ENCODE measurements at places on chromosomes 4 and X. TPM values are rescaled to one million over a fixed set of nuclear protein-coding genes. Genes with fewer than 3 reads are reported as not detected.
A peak's percentile ranks its signal among the peaks of the same experiment; 100 is the strongest.

Gene LONRF3
- 7.3 TPM for total RNA-seq

DNA sequence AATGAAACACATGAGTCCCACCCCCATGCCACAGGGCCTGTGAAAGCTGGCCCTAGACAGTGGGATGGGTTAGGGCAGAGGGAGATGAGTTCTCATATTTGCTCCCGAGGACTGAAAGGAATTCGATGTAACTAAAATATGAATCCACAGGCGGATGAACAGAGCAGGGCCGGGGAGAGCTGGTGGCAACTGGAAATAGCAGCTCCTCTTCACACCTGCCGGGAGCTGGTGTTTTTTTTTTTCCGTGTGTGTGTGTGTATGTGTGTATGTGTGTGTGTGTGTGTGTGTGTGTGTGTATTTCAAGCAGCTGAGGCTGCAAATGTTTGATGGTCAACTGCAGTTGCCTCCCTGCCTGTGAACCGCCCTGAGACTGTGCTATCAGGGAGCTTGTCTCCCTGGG is 115.1 kb upstream of the PSAPL1 start:
- no peaks in the 10 kb centered on the region for H3K36me3 ChIP-seq
- H3K27me3 ChIP-seq = no peaks in the 10 kb centered on the region
- H3K27ac ChIP-seq = no peak overlapping the region
- DNase-seq = no peak

Gene SHISA3
- 0.94 TPM for total RNA-seq

DNA sequence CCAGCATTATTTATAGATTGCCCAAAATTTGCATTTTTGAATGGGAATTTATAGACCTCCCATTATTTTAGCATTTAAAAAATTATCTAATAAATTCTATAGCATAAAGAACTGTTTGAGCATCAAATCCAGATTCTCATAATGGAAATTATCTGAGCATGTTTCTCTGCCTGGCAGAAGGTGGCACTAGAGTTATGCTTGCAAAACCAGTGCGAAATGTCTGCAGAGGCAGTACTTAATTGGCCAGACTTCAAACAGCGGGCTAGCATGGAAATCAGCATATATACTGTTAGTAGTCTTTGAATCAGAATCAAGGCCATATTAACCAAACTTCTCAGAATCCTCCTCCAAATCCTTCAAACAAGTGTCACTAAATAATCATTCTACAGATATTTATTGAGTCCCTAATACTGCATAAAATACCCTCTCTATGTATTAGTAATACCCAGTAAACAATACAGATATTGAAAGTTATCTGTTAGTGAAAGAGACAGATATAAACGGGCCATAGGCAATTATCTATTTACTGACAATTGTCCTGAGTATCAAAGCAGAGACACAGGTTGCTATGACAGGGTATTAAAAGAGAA is 78.7 kb upstream of the DCLK2 start:
- no peak overlapping the region for H3K4me3 ChIP-seq
- no peaks in the 10 kb centered on the region for H3K36me3 ChIP-seq
- H3K27ac ChIP-seq = no peak overlapping the region
- H3K4me1 ChIP-seq = no peaks in the 10 kb centered on the region
- DNase-seq = peak; percentile 51

Gene TLR1
- total RNA-seq = 16.9 TPM

DNA sequence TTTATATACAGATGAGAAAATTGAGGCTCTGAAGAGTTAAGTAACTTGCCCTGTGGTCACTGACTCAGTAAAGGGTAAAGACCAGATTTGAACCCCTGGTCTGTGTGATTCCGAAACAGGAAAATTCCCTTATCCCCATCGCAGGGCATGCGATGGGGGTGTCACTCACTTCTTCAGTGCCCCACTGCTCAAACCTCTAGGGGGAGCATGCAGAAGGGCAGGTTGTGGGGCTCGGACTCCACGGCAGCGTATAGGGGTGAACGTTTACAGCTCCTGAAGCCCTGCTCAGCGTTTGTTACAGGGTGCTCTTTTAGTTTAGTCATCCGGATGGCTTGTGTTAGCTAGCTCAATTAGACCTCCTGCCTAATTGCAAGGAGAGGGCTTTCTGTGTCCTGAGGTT is 3.7 kb upstream of the EXOC1 start:
- peaks cover 6% of the 10 kb centered on the region for H3K4me1 ChIP-seq
- H3K27me3 ChIP-seq = no peaks in the 10 kb centered on the region
- H3K36me3 ChIP-seq = no peaks in the 10 kb centered on the region
- H3K27ac ChIP-seq = no peak overlapping the region
- no peak overlapping the region for H3K4me3 ChIP-seq

GRCh38 chr4:65023081-65023480 is 613.8 kb upstream of the TECRL start:
- H3K4me1 ChIP-seq = no peaks in the 10 kb centered on the region
- no peak overlapping the region for H3K27ac ChIP-seq
- no peak for DNase-seq
- no peaks in the 10 kb centered on the region for H3K27me3 ChIP-seq

GRCh38 chrX:10482261-10482660 is 138.1 kb downstream of the MID1 start:
- H3K4me3 ChIP-seq = no peak overlapping the region
- H3K27me3 ChIP-seq = no peaks in the 10 kb centered on the region
- no peaks in the 10 kb centered on the region for H3K36me3 ChIP-seq
- H3K4me1 ChIP-seq = no peaks in the 10 kb centered on the region

Gene JADE3
- total RNA-seq = 29.0 TPM

GRCh38 chr4:101471201-101471600 is 123.9 kb upstream of the PPP3CA start:
- H3K4me3 ChIP-seq = no peak overlapping the region
- DNase-seq = no peak

DNA sequence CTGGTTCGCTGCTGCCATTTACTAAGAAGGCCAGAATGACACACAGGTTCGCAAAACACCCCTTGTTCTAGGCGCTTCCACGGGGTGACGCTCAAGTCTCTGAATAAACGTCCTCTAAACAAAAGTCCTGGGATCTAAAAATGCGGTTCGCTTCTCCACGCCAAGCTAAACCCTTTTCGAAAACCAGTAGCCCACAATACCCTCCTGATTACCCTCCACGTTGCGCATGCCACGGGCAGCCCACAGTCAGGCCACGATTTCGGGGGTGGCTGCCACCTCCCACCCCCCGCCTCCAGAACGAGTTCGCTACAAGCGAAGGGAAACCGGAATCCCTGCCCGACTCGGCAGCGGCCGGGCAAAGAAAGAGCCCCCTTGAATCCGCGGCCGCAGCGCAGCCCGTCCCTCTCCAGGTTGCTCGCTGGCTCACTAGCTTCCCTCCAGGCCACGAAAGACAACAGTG is 423 bp downstream of the RPL39 start:
- H3K4me1 ChIP-seq = peaks cover 4% of the 10 kb centered on the region
- no peaks in the 10 kb centered on the region for H3K27me3 ChIP-seq
- no peaks in the 10 kb centered on the region for H3K36me3 ChIP-seq

Gene COL4A6
- total RNA-seq = 0.41 TPM

DNA sequence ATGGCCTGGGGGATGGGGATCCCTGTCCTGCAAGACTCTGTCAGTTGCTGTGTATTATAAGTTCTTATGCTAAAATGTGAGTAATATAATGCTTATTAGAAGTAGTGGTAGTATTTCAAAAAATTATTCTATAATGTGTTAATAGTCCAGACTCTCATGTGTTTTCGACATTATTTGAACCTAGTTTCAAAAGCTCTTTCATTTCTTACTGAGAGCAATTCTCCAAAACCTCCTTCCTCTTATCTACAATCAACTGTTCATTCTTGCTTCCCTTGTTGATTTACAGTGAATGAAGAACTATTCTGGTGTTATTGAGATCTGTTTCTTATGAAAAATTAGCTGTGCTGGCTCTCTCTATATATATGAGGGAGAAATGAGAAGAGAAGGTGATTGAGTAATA is 32.9 kb upstream of the PTPN13 start:
- H3K4me1 ChIP-seq = peaks cover 10% of the 10 kb centered on the region
- no peak overlapping the region for H3K27ac ChIP-seq
- no peaks in the 10 kb centered on the region for H3K27me3 ChIP-seq

Gene SULT1B1
- 0.34 TPM for total RNA-seq

Gene HCFC1
- 55.1 TPM for total RNA-seq

DNA sequence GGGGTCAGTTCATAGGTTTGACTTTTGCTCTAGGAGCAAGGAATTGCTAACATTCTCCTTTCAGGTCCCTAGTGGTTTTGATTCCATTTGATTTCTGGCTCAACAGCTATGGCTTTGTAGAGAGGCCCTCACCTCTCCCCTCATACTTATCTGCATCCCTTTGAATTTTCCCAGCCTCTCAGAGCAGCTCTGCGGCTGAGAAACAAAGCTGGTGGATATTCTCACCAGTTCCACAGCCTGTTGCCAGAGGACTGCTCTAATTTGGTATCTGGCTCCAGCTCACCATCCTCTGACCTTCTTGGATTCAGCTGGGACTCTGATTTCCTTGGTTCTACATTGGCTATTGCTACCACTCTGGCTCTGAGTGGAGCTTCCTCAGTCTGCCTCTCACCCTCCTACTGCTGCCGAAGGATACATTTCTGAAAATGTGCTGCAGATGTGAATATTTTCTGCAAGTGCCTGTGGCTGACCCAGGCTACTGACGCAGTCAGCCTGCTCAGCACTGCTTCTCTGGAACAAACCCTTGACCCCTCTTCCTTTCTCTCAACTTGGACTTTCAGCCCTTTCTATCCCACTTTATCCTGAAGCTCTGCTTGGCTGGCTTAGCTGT is 110.9 kb upstream of the ENPEP start:
- peak overlapping the region; percentile 66 for H3K27ac ChIP-seq
- no peaks in the 10 kb centered on the region for H3K36me3 ChIP-seq
- no peaks in the 10 kb centered on the region for H3K27me3 ChIP-seq
- H3K4me1 ChIP-seq = no peaks in the 10 kb centered on the region
- peak; percentile 28 for DNase-seq

Gene CTSO
- 22.4 TPM for total RNA-seq

Gene ZRSR2
- 9.7 TPM for total RNA-seq

Gene SPANXC
- not detected for total RNA-seq

GRCh38 chr4:13535708-13536361 is 8.5 kb downstream of the NKX3-2 start:
- DNase-seq = no peak
- no peaks in the 10 kb centered on the region for H3K4me1 ChIP-seq
- no peak overlapping the region for H3K27ac ChIP-seq
- no peaks in the 10 kb centered on the region for H3K36me3 ChIP-seq

DNA sequence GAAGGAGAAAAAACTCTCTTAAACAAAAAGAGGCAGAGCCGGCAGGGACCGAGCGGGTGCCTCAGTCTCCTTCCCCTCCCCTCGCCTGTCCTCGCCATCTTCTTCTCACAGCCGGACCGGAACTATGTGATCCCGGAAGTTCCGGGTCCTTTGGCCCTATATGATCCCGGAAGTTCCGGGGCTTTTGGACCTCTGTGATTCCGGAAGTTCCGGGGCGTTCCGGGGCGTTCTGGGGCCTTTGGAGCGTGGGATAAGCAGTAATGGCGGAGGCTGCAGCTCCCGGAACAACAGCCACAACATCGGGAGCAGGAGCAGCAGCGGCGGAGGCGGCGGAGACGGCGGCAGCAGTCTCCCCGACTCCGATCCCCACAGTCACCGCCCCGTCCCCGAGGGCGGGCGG is 98.9 kb upstream of the MED14 start:
- H3K4me3 ChIP-seq = no peak overlapping the region
- H3K27ac ChIP-seq = no peak overlapping the region
- peaks cover 10% of the 10 kb centered on the region for H3K27me3 ChIP-seq
- H3K36me3 ChIP-seq = no peaks in the 10 kb centered on the region

Gene IGBP1
- total RNA-seq = 46.2 TPM

Gene SAGE1
- not detected for total RNA-seq

Measured in adrenal gland (tissue), 19 donors.